ENCODE measurements at places on chromosomes 3 and 15. TPM values are rescaled to one million over a fixed set of nuclear protein-coding genes. Genes with fewer than 3 reads are reported as not detected.

HTR3E gene
- polyA plus RNA-seq: 0.05 TPM

ROPN1B gene
- 0.21 TPM for polyA plus RNA-seq

SEMA6D gene
- 3.9 TPM for polyA plus RNA-seq

NOX5 gene
- polyA plus RNA-seq: 0.66 TPM

FGD5 gene
- 2.9 TPM for polyA plus RNA-seq

All from thymus (tissue), 14 donors.